ENCODE measurements at places on chromosomes 11 and 22.

- no peak for DNase-seq
Measured at GRCh38 chr22:32850591-32851517, 49.3 kb downstream of the TIMP3 start.

- DNase-seq, result no peak
Measured at GRCh38 chr11:86204356-86204755, 40.2 kb upstream of the EED start.

GRCh38 chr11:2911088-2911784 is 18.0 kb downstream of the PHLDA2 start:
- DNase-seq, result no peak

DNA sequence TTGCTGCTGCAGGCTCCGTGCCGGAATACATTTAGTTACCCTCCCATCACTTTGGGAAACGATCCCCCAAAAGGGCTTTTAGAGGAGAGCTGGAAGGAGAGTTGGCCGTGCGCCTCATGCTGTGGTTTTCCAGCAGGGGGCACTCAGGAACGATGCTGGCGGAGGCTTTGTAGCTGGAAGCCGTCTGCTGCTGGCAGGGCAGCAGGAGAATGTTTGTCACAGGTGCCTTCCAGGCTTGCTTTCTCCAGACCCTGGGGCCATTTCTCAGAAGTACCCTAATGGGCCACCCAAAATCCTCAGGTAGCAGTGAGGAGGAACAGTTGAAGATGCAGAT is 30.0 kb upstream of the CABP7 start:
- peak; percentile 48 for DNase-seq

GRCh38 chr11:47768101-47768612 is 1.0 kb upstream of the FNBP4 start:
- DNase-seq, result no peak

GRCh38 chr11:74434528-74434927 is 32.8 kb downstream of the KCNE3 start:
- no peak for DNase-seq

DNA sequence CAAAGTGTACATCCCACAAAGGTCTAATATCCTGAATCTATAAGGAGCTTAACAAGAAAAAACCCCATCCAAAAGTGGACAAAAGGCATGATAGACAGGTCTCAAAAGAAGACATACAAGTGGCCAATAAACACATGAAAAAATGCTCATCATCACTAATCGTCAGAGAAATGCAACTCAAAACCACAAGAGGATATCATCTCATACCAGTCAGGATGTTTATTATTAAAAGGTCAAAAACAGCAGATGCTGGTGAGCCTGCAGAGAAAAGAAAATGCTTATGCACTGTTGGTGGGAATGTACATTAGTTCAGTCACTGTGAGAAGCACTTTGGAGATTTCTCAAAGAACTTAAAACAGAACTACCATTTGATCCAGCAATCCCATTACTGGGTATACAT is 12.7 kb downstream of the LGALS12 start:
- DNase-seq, result no peak

DNA sequence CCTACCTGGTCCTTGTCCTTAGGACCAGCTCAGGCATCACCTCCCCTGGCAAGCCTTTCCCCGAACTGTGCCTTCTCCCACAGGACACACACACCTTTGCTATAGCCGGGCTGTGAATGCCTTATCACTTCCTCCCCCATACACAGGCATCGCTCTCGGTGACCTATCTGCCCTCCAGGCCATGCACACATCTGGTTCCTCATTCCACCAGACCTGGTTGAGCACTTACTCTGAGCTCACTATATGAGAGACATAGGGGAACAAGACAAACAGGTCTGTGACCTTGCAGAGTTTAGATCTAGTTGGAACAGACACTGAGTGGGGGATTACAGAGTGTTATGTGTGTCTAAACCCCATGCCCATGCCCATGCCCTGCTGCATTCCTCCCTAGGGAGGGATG is 3.1 kb upstream of the BCR start:
- no peak for DNase-seq

DNA sequence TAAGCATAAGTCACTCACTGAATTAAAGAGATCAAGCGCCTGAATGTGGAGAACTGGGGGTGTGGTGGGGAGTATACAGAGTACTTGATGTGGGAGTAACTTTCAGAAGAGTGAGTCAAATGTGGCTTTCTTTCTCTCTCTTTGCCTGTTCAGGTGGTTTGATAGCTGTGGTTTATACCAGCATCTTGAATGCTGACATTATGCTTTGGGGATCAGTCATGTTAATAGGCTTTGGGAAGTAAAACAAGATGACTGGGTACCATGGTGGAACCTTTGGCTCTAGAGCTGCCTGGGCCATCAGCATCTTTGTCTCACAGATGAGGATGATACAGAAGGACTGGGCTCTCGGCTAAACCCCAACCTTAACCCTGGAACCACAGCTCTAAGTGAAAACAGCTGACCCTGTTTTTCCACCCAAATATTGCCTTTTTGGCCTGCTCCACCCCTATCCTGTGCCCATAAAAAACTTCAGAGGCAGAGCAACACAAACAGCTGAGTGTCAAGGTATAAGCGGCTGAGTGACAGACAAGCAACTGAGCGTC is 58.2 kb upstream of the GNAZ start:
- peak; percentile 56 for DNase-seq

DNA sequence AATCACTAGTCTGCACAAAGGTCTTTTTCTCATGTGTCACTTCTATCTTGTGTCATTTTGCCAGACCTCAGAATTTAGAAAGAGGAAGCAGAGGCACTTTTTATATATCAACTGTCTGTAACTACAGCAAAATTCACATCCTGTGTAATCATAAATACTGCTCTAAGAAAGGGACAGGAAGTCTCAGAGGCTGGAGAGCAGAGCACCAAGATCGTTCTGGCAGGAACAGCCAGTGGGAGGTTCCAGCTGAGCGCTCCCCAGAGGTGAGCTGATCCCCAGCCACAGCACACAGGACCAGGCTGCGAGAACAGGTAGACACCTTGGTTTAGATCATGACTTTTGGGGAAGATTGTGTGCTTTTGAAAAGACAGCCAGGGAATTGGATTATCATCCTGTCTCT is at the start of gene MS4A7:
Gene MS4A7, plus strand, starts transcription at position 179 of the 400 bp plus-strand sequence. CDS start 4,610 bp downstream, outside the sequence.
- no peak for DNase-seq

DNA sequence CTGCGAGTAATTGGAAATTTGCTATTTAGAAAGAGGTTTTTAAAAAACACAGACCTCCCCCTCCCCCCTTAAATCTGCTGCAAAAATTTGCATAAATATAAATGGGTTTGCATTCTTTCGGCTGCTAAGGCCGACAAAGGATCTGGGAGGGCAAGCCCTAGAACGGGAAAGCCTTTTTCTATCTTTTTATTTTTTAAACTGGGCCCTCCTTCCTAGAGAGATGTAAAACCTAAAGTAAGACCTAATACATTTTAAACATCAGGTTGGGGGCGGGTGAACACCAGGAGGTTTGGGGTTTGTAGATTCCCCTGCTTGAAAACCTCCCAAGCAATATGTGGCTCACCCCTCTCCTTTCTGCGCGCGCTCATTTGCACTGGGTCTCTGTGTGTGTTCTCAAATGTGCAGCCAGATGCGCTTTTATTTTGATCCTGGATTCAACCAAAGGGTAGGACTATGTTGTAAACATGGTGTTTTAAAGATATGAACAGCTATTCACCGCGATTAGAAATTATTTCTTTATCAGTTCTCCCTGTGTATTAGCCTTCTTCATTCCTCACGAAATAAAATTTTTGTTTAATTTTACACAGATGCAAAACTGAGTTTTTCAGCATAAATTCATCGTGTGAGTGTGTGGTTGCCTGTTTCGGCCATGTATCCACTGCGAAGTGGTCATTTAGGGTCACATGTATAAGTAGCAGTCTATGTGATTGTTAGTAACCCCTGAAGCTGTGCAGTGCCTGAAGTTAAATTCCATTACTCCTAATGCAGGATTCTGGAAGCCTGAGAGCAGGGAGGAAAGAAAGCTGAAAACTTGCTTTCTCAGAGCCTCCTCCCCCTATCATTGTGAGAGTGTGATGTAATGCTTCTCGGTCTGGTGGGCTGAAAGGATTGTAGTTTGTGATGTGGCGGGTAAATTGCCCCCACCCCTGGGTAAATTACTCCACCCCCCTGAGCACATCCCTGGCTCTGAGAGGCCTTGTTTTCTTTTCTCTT is 988 bp downstream of the TNRC6B start:
- DNase-seq, result peak; percentile 34

GRCh38 chr11:92595052-92595451 is 370.4 kb downstream of the FAT3 start:
- no peak for DNase-seq

DNA sequence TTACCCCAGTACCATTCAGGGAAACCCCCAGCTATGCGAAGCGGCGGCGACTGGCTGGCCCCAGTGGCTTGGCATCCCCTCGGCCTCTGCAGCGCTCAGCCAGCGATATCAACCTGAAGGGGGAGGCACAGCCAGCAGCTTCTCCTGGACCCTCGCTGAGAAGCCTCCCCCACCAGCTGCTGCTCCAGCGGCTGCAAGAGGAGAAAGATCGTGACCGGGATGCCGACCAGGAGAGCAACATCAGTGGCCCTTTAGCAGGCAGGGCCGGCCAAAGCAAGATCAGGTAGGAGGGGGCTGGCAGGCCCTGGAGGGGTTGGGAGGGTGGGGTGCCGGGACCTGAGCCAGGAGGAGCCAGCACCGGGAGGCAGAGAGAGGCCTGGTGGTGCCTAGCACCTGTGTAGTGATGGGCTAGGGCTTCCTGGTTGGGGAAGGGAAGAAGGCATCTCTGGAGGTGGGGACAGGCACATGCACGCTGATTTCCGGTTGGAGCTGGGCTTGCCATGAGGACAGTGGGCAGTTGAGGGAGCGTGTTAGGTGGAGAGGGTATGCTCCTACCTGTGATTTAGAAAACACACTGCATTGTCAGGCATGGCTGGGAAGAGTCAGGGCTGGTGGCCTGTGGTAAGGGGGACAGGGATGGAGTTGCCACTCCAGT is 22.3 kb downstream of the SHANK3 start:
- DNase-seq, result no peak

DNA sequence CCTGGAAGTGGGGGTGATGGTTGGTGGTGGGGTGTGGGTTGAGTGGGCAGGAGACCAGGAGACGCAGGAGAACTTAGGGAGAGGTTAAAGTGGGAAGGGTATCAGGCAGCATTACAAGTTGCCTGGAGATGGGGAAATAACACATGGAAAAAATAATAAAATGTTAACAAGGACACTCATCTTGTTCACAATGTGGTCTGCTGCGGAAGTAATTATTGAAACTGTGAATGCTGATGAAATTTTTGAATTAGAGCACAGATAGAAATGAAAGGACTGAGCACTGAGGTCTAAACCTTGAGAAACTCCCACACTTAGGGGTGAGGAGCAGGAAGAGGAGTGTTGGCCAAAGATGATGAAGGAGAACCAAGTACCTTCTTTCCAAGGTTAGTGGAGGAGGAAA is 346.0 kb upstream of the PLET1 start:
- DNase-seq, result no peak

DNA sequence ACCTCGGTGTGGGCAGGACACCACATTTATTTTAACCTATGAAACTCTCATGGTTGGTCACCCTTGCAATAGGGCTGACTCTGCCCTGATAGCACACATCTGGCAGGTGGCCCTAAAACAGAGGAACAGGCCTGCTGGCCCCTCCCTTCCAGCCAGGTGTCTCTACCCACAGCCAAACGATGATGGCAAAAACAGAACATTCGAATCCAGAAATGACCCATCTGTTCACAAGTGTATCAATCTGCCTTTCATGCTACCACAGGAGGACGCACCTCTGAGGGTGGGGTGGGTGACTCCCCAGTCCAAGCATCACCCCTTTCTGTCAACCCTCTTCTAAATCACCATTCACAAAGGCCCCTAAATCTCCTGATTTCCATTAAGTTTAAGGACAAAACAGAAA is 118.1 kb downstream of the ETS1 start:
- DNase-seq, result no peak

DNA sequence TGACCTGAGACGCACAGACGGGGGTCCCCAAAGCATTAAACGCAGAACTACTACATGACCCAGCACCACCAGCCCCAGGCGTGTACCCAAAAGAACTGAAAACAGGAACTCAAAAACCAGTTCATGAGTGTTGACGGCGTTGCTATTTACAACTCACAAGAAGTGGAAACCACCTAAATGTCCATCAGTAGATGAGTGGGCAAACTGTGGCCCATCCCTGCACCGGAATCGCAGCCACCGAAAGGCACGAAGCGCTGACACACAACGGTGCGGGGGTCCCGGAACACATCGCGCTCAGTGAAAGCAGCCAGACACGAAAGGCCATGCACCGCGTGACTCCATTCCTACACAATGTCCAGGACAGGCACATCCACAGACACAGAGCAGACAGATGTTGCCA is 79.2 kb downstream of the TRMU start:
- no peak for DNase-seq

GRCh38 chr22:17705546-17705945 is 67.0 kb downstream of the BCL2L13 start:
- DNase-seq, result no peak

DNA sequence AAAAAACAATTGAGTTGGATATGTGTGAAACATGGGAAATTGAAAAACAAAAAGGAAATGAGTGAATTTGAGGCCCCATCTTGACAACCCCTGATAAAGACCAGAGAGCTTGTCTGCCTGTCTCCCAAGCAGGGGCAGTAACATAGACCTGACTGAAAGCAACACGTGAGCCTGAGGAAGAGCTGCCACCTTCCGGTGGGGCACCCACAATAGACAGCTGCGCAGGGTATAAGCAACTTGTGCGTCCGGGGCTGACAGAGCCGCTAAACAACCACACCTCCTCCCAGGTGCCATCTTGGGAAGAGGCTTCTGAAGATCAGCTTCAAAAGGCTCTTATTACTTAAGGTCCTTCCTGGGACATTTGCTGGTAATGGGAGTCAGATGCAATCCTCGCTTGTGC is 166.8 kb downstream of the NTM start:
- no peak for DNase-seq

DNA sequence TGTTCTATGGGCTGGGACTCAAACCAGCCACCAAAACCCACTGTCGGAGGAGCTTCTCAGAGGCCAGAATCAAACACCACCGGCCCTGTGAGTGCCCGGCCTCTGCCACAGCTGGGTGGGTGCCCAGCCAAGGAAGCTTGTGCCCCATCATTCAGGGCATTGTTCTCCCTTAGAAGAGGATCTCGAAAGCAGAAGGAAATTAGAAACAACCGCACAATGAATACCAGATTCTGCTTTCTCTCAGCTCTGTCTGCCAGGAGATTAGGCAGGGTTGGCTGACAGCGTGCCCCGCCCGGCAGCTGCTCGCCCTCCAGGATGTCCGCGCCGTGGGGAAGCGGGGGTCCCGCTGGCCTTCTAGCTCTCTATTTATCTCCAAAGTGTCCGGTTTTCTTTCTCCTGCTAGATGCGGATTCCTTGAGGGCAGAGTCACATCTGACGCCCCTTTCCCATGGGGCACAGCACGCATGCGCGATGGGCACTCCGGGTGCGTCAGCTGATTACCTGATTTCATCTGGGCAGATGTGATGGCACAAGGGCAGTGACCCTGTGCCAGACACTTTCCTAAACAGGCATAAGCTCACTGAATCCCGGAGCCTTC is 25.5 kb downstream of the SCGB1A1 start:
- DNase-seq, result peak; percentile 57
